ENCODE measurements at places on chromosomes 4 and X.

DNA sequence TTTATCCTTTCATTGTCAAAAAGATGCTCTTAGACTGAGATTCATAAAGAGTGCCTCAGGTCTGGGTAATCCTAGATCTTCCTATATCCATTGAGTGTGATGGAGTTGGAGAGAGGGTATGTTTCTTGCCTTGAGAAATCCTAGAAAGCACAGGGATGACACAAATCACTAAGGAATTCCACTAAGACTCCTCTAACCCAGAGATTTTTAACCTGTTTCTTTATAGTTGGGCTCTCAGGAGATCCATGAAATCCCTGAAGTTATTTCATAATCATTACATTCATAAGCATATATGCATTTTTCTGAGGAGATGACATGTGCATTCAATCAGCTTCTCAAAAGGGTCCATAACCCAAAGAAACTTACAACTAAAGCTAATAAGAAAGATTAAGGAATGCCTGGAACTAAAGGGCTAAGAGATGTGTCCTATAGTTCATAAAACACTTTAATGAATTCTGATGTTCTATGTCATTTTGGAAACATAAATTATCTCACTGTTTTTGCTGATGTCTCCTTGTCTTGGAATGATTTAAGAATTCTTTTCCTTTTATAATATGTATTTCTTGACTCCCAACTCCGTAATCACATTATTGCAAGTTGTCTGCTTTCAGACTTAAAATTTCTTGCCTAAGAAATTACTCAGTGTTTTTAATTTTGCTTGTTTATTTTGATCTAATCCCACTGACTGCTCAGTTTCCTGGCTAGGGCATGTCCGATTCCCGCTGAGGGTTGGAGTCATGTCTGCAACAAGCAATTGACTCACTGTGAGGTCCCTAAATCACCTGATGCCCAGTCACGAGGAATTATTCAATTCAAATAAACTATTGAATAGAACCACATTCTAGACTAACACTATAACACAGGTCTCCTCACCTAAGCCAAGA, 2.8 kb upstream of the AMTN start:
- DNase-seq: no peak

DNA sequence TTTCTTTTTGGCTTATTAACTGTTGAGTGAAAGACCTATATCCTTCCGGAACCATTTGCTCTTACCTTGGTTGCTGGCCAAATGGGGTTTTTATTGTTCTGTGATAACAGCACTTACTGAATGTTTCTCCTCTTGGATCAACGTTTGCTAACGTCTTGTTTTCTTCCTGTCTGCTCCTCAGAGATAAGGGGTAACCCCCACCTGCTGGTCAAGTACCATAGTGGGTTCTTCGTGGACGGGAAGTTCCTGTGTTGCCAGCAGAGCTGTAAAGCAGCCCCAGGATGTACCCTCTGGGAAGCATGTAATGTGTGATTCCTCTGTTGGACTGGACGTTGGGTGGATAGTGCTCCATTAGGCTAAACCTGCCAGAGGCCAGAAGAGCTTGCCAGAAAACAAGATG, 15.3 kb downstream of the BMX start:
- no peak for DNase-seq

GRCh38 chr4:183348706-183349659, 26.8 kb upstream of the CLDN24 start:
- DNase-seq: peak; percentile 28

DNA sequence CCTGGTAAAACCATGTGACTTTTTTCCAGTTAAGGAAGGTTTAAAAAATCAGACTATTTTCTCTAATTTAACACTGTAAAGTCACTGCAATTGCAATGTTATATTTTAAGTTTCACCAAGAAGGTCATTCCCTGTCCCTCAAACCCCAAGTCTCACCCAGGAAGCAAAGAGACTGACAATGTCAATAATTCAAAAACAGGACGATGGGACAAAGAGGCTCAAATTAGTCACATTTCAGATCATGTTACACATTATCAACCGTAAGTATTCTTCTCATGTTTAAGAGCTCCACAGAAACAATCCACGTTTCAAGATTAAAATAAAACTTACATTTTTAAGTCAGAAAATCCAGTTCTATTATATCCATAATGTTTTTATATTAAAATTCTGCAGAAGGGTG, 13.2 kb downstream of the SHISA3 start:
- no peak for DNase-seq

DNA sequence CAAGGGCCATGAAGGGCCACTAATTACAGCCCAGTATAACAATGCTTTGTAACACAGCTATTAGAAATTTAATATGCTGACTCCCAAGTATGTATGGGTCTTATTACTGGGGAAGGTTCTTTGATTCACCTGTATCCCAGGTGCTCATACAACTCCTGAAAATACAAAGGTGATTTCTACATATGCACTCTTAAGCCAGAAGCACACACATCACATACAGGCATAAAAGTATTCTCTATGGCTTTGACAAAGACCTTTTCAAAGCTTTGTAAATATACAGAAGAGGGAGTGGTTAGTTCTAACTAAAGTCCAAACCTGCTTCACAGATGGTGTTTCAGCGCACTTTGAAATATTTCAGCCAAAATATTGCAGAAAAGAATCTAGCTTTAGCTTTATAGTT, 191.5 kb downstream of the SNCA start:
- DNase-seq: no peak

Measured in NB4 (cell line).